Right ventricle myocardium superior (tissue), 1 donor: ENCODE measurements at places on chromosomes 6 and 20.
A peak's percentile ranks its signal among the peaks of the same experiment; 100 is the strongest.

- no peak for DNase-seq
Measured at GRCh38 chr6:135740580-135740979, 110.9 kb upstream of the PDE7B start.

DNA sequence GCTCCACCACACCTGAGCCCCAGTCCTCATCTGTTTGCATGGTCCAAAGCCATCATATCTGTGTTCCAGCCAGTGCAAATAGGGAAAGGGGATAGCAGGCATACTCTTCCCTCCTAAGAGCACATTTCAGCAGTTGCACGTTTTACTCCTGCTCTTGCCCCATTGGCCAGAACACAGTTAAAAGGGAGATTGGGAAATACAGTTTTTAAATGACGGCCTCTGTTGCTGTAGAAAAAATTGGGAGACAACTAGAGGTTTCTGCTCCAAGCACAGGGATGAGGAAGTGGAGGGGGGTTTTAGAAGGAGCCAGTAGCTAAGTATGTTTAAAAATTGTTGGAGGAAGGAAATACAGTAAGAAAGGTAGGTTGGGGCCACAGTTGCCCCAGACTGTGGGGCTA, 14.6 kb upstream of the STK35 start:
- no peak for DNase-seq

GRCh38 chr6:7703148-7703680, 22.7 kb upstream of the BMP6 start:
- DNase-seq = no peak

- no peak for DNase-seq
Measured at GRCh38 chr6:42079941-42080464, 29.7 kb downstream of the TAF8 start.

DNA sequence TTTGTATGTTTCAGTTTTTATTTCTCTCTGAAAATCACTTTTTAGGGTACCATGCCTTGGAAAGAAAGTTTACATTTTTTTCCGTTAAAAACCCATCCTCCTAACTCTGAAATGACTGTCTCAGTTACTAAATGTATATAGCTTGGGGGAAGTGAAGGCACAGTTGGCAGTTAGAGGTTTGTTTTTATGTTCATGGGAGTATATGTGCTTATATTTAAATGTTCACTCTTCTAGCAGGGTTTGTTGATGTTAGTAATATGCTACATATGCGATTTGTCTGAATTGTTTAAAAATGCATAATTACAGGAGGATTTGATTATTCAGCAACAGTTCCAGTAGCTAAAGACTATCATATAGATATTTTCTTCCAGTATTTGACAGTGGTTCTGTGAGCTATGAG, 31.1 kb downstream of the CDKAL1 start:
- DNase-seq = no peak

DNA sequence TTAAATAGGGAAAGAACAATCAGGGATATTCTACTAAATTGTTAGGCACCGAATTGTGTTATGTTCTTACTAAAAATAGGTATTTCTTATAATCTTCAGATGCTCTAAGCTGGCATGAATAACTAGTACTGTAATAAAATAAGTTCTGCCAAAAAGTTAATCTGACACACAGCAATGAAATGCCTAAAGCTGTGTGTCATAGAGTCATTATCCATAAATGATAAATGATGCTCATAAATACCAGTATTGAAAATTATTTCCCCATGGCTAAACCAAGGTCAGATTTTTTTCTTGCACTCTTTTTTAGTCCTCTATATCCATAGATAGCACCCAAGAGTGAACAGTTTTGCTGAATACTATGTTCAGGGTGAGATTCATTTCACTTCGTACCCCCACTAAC, 11.7 kb upstream of the PRIM2 start:
- DNase-seq = no peak

- no peak for DNase-seq
Measured at GRCh38 chr6:53604623-53605190, 59.8 kb upstream of the GCLC start.

DNA sequence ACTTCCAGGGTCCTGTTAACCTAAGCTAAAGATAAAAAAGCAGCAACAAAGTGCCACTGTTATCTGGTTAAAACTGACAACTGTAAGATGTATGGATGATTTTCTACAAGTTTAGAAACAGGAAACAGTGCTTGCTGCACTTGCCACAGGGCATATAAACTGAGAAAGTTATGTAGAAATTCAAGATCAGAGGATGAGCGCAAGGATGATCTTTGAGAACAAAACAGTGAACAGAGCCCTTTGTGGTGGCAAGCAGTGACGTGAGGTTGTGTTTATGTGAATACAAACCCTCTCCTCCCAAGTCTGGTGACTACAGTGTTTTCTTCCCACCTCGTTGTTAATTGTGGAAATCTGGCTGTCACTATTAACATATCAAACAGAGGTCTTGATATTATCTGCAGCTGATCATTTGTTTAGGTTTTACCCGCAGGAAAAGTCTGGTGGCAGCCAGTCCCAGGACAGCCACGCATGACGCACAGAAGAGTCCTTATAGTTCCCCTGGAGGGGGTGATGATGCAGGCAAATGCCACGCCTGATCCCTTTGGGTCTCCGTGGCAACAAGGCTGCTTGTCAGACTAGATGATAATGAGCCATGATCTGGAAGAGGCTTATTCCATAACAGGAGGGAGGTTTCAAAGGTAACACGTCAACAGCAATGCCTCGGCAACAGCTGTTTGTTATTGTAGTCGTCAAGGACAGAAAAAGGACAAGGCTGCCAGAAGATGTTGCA, 43.1 kb upstream of the TNFAIP3 start:
- peak; percentile 81 for DNase-seq

DNA sequence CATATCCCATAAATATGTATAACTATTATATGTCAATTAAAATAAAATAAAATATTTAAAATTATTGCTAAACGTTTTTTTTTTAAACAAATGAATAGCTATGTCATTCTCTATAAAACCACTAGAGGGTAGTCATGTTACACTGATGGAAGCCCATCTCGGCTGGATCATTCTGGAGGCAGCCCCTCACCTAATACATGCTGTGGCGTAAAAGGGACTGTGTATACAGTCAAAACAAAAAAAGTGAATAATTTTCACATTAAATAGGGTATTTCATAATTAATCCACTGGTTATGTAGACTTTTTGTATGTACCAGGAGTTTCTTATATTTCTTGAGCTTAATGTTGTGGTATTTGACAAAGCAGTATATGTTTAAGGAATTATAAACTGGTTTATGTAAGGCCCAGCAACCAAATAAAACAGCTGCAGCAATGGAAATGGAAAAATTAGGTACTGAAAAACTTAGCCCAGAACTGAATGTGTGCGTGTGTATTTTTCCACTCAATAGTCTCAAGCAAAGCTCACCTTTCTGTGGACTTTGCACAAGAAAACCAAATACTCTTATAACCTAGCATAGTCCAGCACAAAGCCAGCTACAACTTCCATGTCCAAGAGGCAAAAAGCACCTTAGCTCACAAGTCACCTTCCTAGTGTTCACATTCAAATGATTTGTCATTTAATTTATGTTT, 81.7 kb downstream of the COL9A1 start:
- DNase-seq = no peak

GRCh38 chr20:25041813-25042530, 16.0 kb downstream of the ACSS1 start:
- peak; percentile 23 for DNase-seq

- DNase-seq = no peak
Measured at GRCh38 chr6:123420512-123420911, 216.2 kb downstream of the TRDN start.

DNA sequence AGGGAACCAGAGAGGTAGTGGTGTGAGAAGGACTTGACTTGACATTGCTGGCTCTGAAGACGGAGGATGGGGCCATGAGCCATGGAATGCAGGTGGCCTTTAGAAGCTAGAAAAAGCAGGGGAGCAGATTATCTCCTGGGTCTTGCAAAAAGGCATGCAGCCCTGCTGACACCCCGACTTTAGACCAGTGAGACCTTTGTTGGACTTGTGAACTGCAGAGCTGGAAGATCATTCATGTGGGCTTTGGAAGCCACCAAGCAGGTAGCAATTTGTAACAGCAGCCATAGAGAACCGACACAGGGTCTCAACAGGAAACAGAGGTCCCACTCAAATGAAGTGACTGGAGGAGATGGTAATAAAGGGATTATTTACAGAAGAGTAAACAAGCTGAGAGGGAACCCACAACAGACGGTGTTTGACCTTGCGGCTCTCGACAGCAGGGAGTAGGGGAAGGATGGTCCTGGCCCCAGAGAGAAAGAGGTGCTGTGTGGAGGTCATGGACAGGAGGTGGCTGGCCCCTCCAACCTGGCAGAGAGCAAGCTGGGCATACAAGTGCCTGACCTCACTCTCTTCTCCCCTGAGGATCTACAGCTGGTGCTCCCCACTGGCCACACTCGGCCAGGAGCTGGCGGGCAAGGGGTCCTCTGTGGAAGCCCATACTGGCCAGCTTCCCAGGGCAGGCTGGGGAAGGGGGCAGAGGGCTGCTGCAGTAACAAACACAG, 43.9 kb downstream of the SLC22A23 start:
- DNase-seq = no peak

DNA sequence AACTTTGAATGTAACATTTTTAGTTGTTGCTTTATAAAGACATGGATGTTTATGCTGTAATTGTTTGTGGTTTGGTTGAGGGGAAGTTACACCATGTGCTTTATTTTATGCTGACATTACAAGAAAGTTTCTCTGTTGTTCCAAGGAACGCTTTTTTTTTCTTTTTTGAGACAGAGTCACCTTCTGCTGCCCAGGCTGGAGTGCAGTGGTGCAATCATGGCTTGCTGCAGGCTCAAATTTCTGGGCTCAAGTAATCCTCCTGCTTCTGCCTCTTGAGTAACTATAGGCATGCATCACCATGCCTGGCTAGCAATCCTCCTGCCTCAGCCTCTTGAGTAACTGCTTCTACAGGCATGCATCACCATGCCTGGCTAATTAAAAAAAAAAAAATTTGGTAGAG, 21.0 kb upstream of the IFNGR1 start:
- DNase-seq = peak; percentile 79

GRCh38 chr6:158819977-158820622, 932 bp upstream of the EZR start:
- DNase-seq = no peak

- DNase-seq = peak; percentile 13
Measured at GRCh38 chr6:41673704-41674000, 35.4 kb downstream of the MDFI start.

- no peak for DNase-seq
Measured at GRCh38 chr20:10550204-10551118, 115.4 kb downstream of the SLX4IP start.

- DNase-seq = peak; percentile 99
Measured at GRCh38 chr20:37693635-37694626, at the start of gene CTNNBL1. Gene CTNNBL1, plus strand, starts transcription at chr20:37694030. Its CDS starts 93 bp downstream, at chr20:37694123.

DNA sequence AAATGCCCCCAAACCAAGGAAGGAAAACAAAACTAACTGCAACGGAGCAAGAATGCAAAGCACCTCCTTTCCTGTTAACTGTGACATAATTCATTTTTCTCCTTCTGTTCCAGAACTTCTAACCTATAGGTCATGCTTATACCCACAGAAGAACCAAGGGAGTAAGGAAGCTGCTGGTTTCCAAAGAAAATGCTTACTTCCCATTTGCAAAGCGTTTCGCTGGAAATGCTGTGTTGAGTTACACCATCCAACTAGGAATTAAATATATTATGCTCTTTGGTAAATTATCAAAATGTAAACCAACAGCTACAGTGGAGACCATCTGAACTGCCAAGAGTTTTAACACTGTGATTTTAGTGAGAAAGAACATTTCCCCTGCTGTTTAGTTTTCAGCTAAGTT, 42.9 kb downstream of the ATXN1 start:
- DNase-seq = no peak

DNA sequence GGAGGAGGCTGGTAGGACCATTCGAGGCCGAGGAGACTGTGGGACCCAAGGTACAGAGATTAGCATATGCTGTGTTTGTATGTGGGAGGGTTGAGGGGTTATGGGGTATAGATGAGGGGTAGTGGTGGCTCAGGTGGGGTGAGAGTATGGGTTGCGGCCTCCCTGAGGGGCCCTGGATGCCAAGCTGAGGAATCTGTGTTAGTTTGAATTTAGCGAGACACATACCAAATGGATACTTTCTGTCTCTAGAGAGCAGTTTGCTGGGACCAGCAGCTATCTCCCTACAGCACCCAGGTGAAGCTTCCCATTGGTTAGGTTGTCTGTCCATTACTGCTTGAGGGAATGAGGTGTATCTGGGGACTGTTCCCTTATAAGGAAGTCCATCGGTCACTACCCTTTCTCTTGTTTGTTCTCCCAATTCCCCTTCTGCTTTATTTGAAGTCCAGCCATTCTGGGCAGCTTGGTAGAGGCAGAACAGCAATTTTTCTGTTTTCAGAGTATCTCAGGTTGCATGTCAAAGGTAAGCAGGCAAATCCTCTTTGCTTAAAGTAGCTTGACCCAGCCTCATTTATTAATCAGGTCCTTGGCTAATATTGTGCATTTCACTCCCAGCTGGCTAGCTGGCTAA, 15.2 kb downstream of the CHMP4B start:
- no peak for DNase-seq

DNA sequence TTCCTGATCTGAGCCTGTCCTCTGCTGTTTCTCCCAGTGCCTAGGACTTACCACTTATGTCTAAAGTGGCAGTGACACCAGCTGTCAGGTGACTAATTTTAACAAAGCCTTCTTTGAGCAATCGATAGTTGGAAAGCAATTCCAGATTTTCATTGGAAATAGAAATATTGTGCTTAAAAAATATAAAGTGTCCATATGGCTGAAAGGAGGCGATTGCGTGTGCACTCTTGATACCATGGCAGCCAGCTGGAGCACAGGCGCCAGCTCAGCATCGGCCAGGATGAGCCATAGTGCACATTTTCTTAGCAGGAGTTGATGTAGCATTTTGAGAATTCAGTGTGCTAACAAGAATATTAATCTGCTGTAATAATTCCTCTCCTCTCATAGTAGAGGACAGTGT, 70.0 kb downstream of the LRRC1 start:
- DNase-seq = no peak

DNA sequence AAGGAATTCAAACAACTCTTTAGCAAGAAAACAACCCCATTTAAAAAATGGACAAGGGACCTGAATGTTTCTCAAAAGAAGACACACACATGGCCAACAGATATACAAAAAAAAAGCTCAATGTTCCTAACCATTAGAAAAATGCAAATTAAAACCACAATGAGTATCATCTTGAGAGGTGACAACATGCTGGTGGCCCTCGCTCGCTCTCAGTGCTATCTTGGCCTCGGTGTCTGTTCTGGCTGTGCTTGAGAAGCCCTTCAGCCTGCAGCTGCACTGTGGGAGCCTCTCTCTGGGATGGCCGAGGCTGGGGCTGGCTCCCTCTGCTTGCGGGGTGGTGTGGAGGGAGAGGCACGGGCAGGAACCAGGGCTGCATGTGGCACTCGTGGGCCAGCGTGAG, 13.4 kb downstream of the SPINT4 start:
- no peak for DNase-seq

GRCh38 chr6:115360602-115361325, 699.9 kb downstream of the FRK start:
- no peak for DNase-seq
